Lower lobe of right lung (tissue), 2 donors: ENCODE measurements at places on chromosomes 13 and 19.

GRCh38 chr13:106143930-106144709 lies 391.3 kb downstream of the EFNB2 start:
- no peak for DNase-seq

GRCh38 chr19:52200044-52200443 lies 10.2 kb downstream of the PPP2R1A start:
- no peak for DNase-seq

GRCh38 chr13:91889641-91890040 lies 491.2 kb downstream of the GPC5 start:
- no peak for DNase-seq

- DNase-seq: no peak
Observed at GRCh38 chr13:94706101-94706842, 6.1 kb downstream of the SOX21 start.

- no peak for DNase-seq
Observed at GRCh38 chr19:11658970-11659369, 61.7 kb downstream of the ZNF627 start.

GRCh38 chr13:59696271-59696670 lies 467.5 kb downstream of the DIAPH3 start:
- no peak for DNase-seq

DNA sequence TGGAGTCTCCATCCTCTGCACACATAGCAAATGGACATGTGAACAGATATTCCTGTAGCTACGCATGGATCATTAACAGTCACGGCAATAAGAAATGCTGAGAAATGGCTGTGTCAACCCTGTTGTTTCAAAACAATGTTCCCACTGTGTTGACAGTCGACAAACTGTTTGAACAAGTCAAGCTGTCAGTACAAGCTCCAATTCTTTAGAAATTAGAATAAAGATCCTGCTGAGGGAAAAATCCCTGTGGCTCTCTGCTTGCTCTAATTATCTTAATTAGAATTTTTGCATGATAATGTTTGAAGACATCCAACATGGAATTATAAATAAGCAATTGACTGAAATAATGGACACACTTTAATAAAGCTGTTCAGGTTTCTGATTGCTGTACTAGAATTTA lies 37.9 kb upstream of the CPB2 start:
- no peak for DNase-seq

GRCh38 chr19:11737964-11738745 lies 591 bp downstream of the ZNF823 start:
- peak; percentile 84 for DNase-seq

GRCh38 chr13:74174810-74175209 lies 40.6 kb upstream of the KLF12 start:
- no peak for DNase-seq

DNA sequence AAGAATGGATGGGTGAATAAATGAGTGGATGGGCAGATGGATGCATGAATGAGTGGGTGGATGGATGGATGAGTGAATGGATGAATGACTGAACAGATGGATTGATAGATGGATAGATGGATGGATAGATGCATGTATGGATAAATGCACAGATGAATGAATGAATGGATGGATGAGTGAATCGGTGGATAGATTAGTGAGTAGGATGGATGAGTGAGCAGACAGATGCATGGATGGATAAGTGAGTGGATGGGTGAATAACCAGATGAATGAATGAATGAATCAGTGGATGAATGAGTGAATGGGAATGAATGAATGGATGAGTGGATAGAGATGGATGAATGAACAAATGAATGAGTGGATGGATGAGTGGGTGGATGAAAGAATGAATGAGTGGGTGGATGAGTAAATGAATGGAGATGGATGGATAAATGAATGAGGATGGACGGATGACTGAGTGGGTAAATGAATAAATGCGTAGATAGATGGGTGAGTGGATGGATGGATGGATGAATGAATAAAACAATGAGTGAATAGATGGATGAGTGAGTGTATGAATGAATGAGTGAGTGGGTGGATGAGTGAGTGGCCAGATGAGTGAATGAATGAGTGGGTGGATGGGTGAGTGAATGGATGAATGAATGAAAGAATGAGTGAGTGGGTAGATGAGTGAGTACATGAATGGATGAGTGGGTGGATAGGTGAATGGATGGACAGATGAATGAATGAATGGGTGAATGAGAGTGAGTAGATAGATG lies 13.0 kb downstream of the GAS6 start:
- no peak for DNase-seq

DNA sequence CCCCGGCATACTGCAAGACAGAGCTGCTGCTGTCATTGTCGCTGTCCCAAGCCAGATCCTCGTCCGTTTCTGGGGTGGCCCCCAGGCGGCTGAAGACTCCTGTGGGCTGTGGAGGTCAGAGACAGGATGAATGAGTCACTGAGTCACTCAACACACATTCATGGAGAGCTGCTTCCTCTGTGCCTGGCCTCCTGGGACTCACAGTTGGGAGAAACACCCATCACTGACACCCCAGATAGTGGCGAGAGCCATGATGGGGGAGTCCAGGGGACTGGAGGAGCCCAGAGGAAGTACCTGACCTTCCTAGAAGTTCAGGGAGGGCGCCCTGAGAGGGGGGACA lies 26.0 kb downstream of the C19orf47 start:
- no peak for DNase-seq

GRCh38 chr13:76329866-76330580 lies 556.2 kb downstream of the KCTD12 start:
- no peak for DNase-seq

DNA sequence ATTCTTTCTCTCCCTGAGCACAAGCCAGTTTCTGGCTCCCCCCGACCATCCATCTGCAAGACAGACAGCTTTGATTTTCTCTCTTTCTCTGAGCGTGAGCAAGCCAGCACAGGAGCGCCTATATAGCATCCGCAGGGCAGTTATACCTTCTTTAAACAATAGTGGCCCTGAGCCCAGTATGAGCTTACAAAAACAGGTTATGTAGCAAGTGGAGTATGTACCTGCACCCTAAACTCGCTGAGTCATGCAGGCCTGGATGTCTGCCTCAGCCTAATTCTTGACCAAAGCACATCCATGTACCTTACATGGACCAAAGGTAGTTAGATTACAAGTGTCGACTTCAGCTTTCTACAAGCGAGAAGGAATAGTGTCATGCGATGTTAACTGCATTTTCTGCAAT lies 61.7 kb downstream of the RAP2A start:
- no peak for DNase-seq

GRCh38 chr19:44202470-44202869 lies 9.9 kb upstream of the ZNF227 start:
- DNase-seq: no peak

DNA sequence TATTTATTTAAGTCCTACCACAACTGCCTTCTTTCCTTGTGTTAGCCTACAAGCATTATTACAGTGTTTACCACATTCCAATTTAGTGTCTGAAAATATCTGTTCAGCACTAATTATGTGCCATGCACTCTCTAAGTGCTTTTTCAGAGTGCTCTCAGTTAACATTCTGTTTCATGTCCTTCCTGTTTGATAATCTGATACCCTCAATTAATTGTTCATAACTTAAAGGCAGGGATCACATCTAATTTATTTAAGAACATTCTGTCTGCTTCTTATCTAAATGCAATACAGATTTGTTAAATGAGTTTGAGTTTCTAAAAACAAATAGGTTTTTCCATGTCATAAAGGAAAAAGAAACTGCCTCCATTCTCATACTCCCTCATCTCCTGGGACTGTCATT lies 649.6 kb upstream of the ATXN8OS start:
- DNase-seq: no peak

DNA sequence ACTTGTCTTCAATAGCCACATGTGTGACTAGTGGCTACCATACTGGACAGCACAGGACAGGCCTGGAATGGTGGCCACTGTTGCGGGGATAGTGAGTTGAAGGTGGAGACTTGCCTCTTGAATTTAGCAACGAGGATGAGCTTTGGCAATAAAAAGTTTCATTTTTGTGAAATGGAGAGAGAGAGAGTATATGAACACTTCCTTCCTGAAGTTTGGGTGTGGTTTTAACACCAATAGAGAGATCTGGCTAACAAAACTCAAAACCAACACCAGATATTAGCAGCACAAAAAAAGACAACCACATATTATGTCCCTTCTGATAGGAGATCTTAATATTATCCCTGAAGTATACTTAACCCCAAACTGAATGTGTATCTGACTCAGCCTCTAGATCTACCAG lies 6.3 kb upstream of the LRFN3 start:
- DNase-seq: no peak
